CD4-positive, alpha-beta memory T cell (primary cell): ENCODE measurements at places on chromosomes 3 and 15. TPM values are rescaled to one million over a fixed set of nuclear protein-coding genes. Genes with fewer than 3 reads are reported as not detected.

MEX3B gene
- 1.6 TPM for total RNA-seq

DNA sequence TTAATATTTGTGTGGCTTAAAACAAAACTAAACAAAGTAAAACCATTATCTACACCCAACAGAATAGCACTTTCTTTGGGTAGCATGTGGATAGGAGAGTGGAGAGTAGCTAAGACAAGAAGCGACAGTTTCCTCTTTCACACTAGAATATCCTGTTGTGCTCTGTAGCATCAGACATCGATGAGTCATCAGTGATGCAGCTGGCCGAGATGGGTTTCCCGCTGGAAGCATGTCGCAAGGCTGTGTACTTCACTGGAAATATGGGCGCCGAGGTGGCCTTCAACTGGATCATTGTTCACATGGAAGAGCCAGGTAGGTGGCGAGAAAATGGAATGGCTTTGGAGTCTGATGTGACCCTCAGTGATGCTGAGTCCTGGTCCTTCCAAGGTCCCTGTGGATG, 108.1 kb downstream of the USP13 start:
- H3K36me3 ChIP-seq, result no peaks in the 10 kb centered on the region
- H3K27ac ChIP-seq, result no peak overlapping the region
- H3K4me3 ChIP-seq, result no peak overlapping the region

DNA sequence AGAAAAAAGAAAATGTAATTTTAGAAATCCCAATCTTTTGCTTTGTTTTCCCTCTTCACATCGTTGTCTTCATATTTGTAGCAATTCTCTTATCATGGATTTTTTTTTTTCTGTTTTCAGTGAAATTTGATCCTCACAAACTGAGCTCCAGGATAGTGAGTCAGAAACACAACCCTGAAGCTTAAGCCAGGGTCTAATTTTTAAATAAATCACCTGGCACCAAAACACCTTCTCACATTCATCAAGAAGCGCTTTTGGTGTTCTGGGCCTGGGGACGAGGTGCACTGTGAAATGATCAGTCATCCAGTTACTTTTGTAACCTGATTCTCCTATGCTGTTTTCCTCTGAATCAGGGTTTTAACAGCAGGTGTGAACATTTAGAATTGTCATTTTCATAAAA, 87.7 kb downstream of the REC114 start:
- no peaks in the 10 kb centered on the region for H3K36me3 ChIP-seq
- H3K4me3 ChIP-seq, result no peak overlapping the region

GRCh38 chr3:134761213-134761612, 33.8 kb upstream of the EPHB1 start:
- H3K4me1 ChIP-seq, result no peaks in the 10 kb centered on the region
- no peak overlapping the region for H3K4me3 ChIP-seq

DNA sequence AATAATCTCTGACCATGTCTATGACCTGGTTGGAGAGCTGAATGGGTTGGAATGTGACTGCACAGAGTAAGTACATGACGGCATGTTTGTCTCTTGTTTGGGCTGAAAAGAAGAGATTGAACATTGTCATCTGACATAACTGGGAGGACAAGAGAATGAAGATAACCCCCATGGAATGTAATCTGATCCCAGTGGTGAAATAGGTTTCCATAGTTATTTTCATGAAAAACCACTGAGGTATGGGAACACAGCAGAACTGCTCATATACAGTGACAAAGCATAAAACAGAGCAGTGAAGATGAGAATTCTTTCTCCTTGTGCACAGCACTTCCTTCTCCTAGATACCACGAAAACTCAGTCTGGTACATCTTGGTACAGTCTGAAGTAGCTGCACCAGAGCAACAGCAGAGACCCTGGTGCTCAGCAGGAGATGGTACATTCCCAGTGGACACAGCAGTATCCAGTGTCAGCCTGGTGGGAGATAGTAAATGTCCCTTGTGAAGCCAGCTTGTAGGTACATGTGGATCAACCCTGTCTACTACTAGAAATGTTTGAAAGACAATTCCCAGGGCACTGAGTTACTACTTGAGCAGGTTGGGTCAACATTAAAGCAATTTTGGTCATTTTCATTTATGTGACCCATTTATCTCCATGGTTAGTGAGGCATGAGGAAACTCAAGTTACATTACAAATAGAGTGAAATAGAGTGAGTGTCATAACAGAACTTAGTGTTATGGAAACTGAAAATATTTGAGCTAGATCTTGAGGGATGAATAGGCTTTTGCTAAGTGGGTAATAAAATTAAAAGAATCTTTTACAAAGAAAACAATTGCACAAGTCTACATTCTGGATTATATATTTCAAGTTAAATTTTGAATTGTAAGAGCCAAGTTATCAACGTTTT, 178.3 kb downstream of the SUCNR1 start:
- no peaks in the 10 kb centered on the region for H3K36me3 ChIP-seq
- no peaks in the 10 kb centered on the region for H3K4me1 ChIP-seq
- no peak for DNase-seq
- H3K4me3 ChIP-seq, result no peak overlapping the region
- no peak overlapping the region for H3K27ac ChIP-seq

- H3K4me1 ChIP-seq, result no peaks in the 10 kb centered on the region
- H3K36me3 ChIP-seq, result no peaks in the 10 kb centered on the region
- no peaks in the 10 kb centered on the region for H3K27me3 ChIP-seq
- H3K4me3 ChIP-seq, result no peak overlapping the region
- H3K27ac ChIP-seq, result no peak overlapping the region
- DNase-seq, result no peak
Measured at GRCh38 chr15:75235760-75236729, 22.1 kb upstream of the GOLGA6C start.

DNA sequence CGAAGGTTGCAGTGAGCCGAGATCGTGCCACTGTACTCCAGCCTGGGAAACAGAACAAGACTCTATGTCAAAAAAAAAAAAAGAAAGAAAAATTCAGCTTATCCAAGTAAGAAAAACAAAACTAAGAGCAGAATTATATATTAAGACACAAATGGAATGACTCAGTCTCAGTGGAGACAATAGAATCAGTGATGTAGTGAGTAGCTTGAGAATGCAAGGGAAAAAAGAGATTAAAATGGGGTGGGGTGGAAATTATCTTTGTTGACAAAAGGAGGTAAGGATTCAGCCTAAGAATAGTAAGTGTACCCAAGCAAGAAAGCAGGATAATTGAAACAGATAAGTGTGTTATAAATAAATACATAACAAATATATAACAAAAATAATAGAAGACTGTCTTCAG, 70.7 kb downstream of the BLM start:
- no peak for DNase-seq
- peaks cover 3% of the 10 kb centered on the region for H3K36me3 ChIP-seq
- no peak overlapping the region for H3K4me3 ChIP-seq
- H3K27me3 ChIP-seq, result no peaks in the 10 kb centered on the region
- no peaks in the 10 kb centered on the region for H3K4me1 ChIP-seq
- H3K27ac ChIP-seq, result no peak overlapping the region

DNA sequence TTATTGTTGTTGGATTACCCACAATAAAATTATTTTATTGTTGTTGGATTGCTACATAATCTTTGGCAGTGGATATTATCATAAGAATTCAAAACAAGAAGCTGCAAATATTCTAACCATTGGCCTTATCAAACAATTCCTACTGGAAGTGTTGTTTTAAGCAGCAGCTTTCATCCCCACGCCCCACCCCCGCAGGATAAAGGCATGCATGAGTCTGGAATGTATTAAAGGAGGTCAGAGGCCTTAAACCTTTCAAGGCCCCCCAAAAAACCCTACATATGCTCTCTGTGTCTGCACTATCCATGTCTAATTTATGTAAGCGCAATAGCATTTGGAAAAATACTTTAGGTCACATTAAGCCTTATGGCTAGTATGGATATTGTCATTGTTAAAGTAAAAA, 23.1 kb downstream of the P3H2 start:
- H3K27ac ChIP-seq, result no peak overlapping the region
- H3K4me1 ChIP-seq, result no peaks in the 10 kb centered on the region
- no peaks in the 10 kb centered on the region for H3K36me3 ChIP-seq
- no peak overlapping the region for H3K4me3 ChIP-seq
- no peak for DNase-seq
